ENCODE measurements at places on chromosomes 4 and X.
A peak's percentile ranks its signal among the peaks of the same experiment; 100 is the strongest.

DNA sequence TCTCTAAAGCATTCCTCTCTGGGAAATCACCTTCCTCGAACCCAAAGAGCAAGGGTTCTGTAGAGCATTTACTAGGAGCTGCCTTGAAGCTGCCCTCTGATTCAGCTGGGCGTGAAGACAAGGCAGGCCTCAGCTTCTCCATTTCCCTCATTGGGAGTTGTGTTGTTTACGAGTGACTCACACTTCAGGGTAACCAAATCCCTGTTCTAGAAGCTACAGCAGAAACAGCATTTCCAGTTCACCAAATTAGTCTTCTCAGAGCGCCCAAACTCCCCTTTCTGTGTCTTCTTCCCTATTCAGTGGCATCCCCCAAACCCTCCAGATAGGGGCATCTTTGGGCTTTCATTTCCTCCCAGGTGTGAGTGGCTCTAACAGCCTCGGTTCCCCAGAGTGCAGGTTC, 863 bp upstream of the XPNPEP2 start:
- peak; percentile 37 for DNase-seq

DNA sequence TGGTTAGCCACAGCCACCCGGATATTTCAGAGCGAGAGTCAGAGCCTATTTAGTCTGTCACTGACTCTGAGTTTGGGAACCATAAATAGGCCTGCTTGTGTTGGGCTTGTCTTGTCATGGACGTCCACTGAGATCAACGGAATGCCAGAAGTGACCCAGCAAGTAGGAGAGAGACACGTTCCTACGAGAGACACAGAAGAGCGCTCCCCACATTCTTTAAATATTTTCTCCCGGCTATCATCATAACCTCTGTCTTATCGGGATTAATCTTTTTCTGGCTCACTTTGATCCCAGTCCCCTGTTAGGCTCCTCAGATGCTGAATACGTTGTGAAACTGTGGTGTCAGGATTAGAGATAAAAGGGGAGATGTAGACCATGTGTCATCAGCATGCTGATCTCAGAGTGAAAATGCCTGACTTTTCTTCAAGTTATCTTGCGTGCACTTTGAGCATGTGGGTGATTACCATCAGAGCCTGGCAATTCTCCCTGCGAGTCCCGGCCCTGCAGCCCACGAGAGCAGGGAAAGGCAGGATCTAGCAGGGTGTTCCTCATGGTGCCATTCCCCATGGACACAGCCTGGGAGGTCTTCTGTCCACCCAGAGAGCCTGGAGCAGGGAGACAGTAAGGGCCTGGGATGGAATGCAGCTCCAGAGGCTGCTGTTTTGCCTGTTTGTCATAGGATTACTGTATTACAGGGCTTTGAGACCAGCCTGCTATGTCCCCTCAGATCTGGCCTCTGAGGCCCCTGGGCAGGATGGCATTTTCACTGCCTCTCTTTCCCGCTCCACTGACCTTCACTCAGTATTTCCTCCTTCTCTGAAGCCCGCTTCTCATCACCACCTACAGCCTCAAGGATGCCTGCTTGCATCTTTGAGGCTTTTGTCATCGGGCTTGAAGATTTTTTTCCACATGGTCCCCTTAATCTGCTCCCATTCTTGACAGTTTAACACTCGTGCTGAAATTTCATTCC, 2.8 kb upstream of the TENM3 start:
- no peak for DNase-seq

- peak; percentile 5 for DNase-seq
Observed at GRCh38 chrX:37867536-37868153, 20.3 kb upstream of the DYNLT3 start.

DNA sequence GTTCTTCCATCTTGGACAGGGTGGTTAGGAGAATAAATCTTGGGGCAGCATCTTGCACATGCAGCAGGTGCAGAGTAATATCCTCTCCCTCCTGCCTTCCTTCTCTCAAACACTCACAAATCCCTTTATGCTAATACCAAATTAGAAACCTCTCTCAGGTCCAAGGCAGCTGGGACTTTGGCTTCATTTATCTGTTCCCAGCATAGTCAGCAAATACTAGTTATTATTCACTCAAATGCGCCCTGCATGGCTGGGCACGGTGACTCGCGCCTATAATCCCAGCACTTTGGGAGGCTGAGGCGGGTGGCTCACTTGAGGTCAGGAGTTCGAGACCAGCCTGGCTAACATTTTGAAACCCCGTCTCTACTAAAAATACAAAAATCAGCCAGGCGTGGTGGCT, 156.0 kb upstream of the GALNT7 start:
- DNase-seq = no peak

All from DMS53 (cell line).